ENCODE measurements at places on chromosomes 12 and 14.

DNA sequence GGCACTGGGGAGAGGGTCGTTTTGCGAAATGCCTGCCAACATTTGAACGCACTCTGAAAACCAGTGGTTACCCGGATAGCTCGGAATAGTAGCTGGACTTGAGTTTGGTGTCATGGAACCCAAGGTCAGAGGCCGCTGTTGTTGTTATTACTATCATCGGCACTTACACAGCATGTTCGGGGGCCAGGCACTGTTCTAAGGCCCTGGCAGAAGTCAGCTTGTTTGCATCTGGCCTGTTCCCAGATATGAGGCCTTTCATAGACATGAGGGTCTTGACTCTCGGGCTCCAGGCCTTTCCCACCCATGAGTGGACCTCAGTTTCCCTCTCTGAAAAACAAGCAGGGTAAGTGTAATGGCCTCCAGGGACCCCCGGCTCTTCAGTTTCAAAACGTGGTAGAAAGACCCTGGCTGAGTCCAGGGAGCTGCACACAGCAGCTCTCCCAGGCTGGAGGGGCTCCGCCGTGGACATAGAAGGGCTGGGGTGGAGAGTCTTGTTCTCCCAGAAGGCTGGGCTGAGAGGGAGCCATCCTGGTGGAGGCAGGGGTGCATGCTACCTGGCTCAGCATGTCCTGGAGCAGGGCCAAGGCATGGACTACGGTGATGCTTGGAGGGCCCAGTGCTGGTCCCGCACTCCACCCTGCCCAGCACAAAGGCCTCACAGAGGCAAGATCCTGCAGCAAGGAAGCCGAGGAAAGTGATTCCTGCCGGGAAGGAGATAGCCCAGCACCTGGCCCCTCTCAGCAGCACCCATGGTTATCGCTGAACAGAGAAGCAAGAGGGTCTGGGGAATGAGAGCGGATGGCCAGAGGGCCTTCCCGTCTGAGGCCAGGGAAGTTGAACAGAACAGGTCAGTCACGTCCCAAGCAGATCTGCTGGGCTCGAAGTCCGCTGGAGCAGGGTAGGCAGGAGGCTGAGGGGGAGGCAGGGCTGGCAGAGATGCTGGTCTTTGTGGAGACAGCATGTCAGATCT lies 63.5 kb upstream of the C14orf180 start:
- DNase-seq, result no peak

- no peak for DNase-seq
Measured at GRCh38 chr12:6632026-6632983, 3.5 kb downstream of the LPAR5 start.

GRCh38 chr12:3922033-3922432 lies 48.8 kb upstream of the PARP11 start:
- no peak for DNase-seq

GRCh38 chr12:107122452-107122958 lies 29.2 kb upstream of the CRY1 start:
- no peak for DNase-seq

DNA sequence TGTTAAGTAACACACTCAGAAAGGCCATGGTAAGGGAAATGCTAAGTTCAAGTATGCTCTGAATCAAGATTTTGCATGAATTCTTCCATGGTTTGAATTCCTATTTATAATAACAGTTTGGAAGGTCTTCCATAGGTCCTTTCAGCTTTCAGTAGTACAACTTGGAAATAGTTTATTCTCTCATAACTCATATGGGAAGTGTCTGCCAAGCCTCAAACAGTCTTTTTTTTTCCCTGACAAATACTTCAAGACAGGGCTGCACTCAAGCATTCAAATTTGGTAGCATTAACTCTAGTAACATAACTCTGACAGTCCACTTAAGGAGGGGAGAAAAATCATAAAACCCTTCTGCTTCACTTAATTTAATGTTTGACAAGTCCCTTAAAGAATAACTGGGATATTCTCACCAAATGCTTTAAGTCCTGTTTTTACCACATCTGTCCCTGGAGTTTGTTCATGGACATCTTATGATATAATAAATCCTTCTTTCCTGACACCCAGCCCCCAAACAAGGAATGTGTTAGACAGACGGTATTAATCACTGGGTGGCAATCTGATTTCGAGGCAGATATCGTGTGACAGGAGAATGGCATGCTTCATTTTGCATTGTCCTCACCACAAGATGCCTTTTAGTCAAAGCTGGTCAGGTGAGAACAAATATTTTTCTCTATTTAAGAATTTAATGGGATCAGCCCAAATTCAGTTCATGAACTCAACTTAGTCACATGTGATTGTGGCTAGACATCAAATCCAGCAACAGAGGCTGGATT lies 165.7 kb downstream of the BMP4 start:
- no peak for DNase-seq

DNA sequence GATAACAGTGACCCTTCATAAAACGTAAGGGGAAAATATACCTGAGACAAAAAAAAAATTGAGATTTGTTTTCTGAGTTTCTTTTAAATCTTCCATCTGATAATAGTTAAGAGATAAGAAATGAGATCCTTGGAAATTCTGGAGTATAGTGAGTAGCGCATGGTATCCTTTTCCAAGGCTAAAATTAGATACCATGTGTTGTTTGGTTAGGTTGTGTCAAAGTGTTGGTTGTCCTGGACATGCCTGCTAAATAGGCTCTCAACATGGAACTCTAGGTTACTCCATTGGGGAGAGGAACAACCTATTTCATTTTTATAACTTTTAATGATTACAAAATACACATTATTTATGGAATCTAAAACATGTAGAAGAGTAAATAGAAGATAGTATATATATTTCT lies 14.8 kb downstream of the PYGL start:
- no peak for DNase-seq

DNA sequence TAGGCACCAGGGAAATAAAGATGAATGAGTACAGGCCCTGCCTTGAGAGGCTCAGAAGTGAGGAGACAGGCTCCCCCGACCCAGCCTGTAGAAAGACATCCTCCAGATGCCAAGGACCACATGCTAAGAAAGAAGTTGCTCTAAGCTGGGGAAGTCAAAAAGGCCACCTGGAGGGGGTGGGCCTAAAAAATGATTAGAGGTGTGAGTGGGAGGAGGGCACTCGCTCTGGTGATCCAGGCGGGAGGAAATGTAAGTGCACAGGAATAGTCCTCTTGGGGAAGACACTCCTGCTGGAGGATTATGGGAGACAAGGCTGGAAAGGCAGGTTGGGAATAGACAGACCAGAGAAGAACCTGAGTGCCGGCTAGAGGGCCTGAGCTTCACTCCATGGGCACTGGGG lies 32.2 kb downstream of the SMUG1 start:
- no peak for DNase-seq
